ENCODE measurements at places on chromosomes 7 and 10.

GRCh38 chr7:134752006-134752760, 27.3 kb upstream of the CALD1 start:
- DNase-seq: no peak

DNA sequence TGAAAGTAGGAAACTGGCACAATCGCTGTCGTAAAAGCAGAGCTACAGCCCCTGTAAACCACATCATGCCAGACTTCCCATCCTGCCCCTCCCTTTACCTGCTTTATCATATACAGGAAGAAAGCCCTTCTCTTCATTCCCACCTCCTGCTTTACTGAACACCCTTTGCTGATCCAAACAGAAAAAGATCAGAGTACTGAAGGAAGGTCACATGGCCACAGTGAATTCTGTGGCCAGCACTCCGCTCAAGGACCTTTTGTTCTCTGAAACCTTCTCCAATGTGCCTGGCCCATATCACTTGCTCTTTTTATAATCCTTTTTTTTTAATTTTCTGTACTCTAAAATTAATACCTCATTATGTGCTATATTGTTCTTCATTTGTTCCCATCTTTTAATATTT, 108.8 kb upstream of the LRGUK start:
- peak; percentile 45 for DNase-seq

DNA sequence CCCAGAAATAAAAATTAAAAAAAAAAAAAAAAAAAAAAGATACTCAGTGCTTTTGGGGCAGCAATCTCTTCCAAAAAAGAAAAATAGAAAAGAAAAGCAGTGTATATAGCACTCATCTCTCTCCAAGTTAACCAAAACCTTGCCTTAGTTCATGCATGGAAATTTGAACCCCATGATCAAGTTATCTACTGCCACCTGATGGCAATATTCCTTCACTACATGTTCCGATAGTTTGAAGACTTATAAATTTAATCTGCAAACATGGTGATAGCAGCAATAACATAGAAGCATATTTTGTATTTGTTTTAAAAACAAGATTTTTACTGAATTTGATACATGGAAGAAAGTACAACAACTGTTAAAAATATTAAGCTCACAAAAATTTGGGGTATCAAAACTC, 48.6 kb upstream of the SLIT1 start:
- peak; percentile 55 for DNase-seq

DNA sequence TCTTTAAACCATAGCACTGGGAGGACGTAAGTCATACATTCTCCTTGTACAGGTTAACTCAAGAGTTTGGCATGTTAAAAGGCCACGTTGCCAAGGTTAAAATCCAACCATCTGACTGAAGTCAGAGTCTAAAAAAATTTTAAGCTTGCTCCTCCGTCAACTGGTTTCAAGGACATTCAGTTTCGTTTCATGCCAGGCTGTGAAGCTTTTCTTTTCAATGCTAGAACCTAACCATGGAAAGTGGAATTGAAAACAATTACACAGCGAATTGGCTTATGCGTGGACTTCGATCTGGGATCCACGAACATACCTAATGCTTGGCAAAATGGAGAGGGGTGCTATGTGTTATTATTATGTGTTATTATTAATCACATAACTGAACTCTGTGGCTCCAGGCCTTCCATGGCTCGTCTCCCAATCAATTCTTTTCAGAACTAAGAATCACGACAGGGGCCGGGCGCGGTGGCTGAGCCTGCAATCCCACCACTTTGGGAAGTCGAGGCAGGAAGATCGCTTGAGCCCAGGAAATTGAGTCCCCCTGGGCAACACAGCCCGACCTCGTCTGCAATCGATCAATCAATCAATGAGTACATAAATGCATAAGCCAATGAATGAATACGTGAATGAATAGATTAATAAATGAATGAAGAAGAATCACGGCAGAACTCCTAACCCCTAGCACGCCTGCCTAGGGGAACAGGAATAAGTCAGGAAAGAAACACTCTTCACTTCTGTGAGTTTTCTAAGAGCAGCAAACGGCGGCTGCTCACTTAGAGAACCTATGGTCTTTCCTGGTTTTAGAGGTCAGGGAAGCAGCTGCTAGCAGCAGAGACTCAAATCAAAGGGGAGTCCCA, 733 bp upstream of the ARL5B start:
- no peak for DNase-seq

DNA sequence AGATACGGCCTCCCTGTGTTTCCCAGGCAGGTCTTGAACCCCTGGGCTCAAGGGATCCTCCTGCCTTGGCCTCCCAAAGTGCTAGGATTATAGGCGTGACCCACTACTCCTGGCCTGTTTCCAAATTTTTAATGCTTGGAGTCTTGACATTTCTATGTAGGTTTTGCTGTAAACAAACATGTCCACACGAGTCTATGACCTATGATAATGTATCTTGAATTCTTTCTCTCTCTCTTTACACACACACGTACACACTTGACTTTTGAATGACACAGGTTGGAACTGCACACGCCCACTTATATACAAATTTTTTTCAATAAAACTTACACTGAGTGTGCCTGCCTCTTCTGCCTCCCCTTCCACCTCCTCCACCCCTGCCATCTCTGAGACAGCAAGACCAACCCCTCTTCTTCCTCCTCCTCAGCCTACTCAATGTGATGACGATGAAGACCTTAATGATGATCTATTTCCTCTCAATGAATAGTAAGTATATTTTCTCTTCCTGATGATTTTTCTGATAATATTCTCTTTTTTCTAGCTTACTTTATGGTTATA, 44.1 kb upstream of the LAMB1 start:
- no peak for DNase-seq

DNA sequence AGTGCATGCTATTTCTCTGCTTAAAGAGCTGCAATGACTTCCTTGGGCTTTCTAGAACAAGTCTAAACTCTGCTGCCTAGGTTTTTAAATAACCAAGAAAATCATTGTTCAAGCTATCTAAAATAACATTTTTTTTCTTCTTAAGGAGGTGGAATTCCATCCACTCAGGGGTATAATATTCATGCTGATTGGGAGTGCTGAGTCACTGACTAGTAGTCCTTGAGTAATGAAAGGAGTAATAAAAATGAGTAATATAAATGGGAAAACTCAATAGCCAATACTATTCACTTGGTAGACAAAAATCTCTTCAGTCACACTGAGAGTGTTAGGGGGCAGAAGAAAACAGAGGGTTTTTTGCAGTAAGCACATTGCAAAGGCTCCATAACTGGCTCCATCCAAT, 72.0 kb downstream of the GFRA1 start:
- DNase-seq: no peak
